Fibroblast of villous mesenchyme (primary cell): ENCODE measurements at places on chromosomes 16 and 17. TPM values are rescaled to one million over a fixed set of nuclear protein-coding genes. Genes with fewer than 3 reads are reported as not detected.

GRCh38 chr16:81238296-81239011 lies at the start of gene BCO1:
Gene BCO1 (plus strand): TSS chr16:81238689. CDS start chr16:81238909, 220 bp downstream.
- peak; percentile 77 for DNase-seq

DNA sequence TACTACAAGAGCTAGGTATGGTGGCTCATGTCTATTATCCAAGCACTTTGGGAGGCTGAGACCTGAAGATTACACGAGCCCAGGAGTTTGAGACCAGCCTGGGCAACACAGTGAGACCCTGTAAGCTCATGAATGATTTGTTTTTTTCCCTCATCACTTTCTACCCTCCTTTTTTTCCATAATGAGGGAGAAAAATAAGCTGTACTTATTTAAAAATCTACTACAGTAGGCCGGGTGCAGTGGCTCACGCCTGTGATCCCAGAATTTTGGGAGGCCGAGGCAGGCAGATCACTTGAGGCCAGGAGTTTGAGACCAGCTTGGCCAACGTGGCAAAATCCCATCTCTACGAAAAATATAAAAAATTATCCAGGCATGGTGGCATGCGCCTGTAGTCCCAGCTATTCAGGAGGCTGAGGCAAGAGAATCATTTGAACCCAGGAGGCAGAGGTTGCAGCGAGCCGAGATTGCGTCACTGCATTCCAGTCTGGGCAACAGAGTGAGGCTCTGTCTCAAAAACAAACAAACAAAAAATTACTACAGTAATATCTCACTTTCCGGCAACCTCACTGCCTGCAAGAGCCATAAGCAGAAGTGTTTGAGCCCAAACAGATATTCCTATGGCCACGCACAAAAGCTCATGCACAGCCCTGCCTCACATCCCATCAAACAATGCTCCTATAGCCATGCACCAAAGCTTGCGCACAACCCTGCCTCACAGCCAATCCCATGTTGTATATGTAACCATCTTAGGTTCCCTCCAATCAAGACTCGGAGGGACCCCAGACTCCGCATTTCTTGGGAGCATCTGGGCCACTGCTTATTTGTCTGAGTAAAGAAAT lies 37.4 kb downstream of the TK2 start:
- peak; percentile 68 for DNase-seq

Gene PABPN1L
- not detected in 2 replicates for total RNA-seq

- DNase-seq, result no peak
These were observed 78.9 kb upstream of the PLCG2 start for GRCh38 chr16:81700071-81700779.

- no peak for DNase-seq
These were observed 186.3 kb upstream of the ZKSCAN2 start for GRCh38 chr16:25443994-25444393.

GRCh38 chr16:89623511-89624261 lies 10.2 kb downstream of the DPEP1 start:
- DNase-seq, result no peak

DNA sequence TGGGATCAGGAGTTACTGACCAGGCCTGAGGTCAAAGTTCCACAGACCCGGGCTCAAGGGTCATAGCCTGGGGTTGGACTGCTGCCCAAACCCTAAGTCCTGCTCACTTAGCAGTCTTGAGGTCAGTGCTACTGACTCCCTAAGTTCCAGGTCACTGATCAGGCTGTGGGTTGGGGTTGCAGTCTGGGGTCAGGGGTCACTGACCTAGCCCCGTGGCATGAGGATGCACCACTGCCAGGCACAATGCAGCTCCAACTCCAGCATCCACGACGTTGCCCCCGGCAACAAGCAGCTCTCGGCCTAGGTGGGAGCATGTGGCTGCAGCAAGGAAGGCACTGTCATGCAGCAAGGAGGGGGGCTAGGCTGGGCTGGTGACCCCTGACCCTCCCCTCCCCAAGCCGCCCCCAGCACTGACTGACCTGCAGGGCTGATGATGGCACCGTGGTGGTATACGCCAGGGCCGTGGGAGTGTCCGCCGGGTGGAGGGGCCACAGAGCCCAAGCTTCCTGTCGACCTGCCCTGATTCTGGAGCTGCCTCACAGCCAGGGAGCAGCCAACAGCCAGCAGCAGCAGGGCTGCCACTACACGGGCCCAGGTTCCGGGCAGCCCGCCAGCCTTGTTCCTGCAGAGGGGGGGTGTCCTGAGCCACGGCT lies 1.1 kb downstream of the GGT6 start:
- no peak for DNase-seq

GRCh38 chr17:82258555-82258954 lies 14.9 kb downstream of the CSNK1D start:
- DNase-seq, result no peak

DNA sequence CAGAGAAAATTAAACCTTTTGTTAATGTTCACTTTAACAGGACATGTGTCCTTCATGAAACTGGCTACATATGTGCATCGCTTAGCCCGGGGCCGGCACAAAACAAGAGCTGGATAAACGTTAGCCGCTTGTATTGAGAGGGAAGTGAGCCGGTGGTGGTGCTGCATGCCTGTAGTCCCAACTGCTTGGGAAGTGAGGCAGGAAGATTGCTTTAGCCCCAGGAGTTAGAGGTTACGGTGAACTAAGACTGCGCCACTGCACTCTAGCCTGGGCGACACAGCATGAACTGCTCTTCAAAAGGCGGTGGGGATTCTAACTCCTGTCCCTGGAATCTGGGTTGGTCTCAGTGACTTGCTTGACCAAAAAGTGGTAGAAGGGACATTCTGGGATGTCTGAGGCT lies 15.0 kb upstream of the SPHK1 start:
- no peak for DNase-seq

Gene KRTAP4-3
- total RNA-seq, result not detected in 2 replicates

Gene ORAI3
- 43.6 and 45.7 TPM in 2 replicates for total RNA-seq

DNA sequence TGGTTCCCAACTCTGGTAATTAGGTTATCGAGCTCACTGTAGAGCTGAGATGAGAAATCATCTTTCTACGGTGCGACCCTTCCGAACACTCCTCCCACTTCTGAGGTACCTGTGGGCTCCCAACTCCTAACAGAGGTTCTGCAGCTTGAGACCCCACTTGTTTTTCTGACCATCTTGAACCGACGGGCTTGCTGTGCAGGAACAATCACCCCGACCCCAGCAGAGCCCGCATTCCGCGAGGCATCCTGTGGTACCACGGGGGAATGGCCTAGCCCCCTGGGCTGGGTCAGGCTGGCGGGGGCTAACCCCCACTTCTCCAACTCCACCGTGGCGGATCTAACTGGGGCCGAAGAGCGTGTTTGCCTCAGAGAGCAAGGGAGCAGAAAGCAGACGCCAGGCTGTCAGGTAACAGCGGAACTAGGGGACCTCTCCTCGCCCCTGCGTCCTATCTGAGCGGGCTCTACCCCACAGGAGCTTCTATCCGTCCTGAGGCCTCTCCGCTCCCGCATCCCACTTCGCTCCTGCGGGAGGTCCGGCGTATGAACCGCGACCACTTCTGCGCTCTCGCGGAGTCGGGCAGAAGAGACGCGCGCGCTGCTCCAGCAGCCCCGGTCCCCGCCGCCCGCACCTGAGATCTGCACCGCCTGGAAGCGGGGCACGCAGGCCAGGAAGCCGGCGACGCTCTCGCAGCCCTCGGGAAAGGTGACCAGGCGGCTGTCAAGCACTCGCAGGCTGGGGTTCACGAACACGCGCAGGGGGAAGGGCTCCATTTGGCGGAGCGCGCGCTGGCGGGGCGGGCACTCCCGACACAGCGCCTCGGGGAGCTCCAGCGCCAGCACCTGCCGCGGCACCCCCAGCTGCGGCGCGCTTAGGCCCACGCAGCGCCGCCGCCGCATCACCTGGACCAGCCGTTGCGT lies 761 bp downstream of the PDF start:
- no peak for DNase-seq

GRCh38 chr16:26433807-26434206 lies 632.9 kb upstream of the C16orf82 start:
- DNase-seq, result no peak

Gene CTRB1
- not detected in 2 replicates for total RNA-seq

DNA sequence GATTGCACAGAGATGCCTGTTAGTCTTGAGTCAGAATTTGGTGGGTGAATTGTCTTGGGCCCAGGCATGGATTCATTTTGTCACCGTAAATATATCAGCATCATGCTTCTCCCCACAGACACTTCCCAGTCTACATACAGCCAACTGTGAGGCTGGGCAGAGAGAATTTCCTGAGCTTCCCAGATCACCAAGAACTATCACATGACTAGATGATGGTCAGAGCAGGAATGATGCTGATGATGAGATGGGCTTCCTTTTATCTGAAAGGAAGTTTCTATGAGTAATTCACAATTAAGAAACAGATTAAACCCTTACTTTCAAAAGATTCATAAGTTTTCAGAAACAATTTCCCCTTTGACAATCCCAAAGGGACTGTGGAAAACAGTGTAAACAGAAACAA lies 323 bp upstream of the KRTAP9-9 start:
- no peak for DNase-seq

DNA sequence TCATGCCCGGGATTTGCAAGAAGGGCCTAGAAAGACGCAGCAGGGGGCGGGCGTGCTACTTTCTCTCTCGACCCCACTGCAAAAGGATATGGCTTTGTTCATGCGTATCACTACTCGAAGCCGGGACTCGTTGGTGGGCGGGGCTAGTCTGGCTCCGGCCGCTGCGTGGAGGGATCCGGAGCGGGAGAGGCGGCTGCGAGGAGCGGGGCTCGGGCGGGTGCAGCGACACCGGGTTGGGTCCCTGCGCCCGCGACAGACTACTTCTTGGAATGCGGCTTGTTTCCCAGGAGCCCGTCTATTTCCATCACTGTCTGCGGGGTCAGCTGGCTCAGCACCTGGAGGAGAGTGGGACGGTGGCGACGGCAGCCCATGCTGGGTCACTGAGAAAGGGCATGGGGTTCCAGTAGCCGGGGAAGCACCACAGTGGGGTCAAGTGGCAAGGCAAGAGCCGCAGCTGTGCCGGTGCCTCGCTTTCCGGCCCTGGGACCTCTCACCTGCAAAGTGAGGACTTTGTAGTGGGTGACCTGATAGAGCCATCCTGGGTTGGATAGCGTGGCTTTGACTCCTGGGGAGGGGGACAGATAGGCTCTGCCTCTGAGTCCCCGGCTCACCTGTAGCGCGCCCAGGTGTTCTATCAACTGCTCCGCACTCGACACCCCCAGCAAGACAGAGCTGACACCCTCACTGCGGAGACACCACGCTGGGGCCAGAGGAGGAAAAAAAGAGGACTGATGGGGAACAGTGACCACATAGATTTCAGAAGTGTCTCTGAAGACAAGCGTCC lies 6.6 kb downstream of the KCNAB3 start:
- DNase-seq, result peak; percentile 82

DNA sequence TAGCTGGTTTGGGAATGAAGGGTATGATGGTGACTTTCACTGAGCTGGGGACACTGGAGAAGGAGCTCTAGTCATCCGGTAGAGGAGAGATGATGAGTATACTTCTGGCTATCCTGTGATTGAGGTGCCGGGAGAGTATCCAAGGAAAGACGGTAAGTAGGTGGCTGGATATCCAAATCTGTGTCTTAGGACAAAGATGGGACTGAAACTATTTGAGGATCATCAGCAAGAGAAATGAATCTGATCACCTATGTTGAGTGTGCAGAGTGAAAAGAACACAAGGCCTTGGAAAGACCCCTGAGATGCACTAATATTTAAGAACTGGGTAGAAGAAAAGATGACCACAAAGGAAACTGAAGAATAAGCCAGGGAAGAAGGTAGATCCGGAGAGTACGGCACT lies 1.0 kb downstream of the NACA2 start:
- DNase-seq, result no peak

Gene C16orf89
- total RNA-seq, result not detected in 2 replicates
